NCI-H524 treated with DMSO at 0.1 percent for 48 hours (cell line): ENCODE measurements at places on chromosomes 12 and 14.

GRCh38 chr12:55850401-55850800, 7.7 kb upstream of the MMP19 start:
- DNase-seq, result no peak

DNA sequence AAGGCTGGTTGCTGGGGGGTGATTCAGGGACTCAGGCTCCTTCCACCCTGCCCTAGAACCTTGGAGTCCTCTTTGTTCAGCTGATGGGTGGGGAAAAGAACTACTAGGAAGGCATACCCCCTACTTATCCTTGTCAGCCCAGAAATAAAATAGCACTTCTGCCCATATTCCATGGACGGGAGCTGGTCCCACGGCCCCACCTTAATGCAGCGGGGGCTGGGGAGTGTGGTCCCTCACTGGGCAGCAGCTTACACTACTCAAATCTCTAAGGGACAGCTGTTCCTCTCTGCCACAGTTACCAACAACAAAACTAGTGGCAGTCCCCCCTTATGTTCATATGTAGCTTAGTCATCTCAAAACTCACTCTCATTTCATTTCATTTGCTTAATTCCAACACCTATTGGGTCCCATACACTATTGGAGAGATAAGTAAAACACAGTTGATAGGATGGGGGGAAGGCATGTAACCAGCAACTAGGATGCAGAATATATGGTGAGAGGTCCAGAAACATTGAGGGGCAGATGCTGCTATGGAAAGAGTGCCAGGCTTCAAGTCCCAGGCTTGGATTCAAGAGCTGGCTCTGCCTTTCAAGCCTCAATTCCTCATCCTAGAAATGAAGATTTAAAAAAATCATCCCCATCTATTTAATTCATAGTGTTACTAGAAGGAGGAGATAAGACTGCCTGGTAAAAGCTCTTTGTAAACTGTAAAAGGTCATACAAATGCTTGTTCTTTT, 83.7 kb upstream of the RIC8B start:
- DNase-seq, result no peak

DNA sequence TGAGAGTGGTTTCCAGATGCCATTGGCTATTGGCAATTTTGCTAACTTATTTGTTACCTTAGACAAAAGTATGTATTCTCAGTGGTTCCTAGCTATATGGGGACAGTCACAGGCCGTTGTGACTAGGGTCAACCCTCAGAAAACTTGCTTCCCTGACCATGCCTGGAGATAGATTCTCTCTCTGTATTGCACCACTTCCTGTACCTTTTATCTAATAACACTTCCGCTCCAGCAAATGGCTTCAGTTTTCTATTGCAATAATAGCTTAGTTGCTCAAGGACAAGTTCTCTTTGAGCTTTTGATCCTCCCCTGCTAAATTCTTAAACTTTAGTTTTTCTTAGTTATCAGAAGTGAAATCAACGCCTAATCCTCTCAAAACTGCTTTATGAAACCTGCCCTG, 338.0 kb downstream of the RMST start:
- no peak for DNase-seq

GRCh38 chr12:97404093-97404492, 58.5 kb upstream of the RMST start:
- DNase-seq, result no peak

DNA sequence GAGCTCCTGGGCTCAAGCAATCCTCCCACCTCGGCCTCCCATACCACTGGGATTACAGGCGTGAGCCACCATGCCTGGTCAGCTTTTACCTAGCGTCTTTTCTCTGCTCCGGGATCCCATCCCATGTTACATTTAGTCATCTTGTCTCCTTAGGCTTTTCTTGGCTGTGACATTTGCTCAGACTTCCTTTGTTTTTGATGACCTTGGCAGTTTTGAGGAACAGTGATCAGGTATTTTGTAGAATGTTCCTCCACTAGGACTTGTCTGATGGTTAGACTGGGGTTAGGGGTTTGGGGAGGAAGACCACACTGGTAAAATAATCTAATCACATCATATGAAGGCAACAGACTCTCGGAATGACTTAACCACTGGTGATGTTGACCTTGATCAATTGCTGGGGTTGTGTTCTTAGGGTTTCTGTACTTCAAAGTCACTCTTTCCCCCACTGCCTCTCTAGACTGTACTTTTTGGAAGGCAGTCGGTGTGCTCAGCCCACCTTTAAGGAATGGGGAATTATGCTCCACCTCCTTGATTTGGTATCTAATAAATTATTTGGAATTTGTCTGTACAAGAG, 48.4 kb downstream of the RIN3 start:
- DNase-seq, result no peak

DNA sequence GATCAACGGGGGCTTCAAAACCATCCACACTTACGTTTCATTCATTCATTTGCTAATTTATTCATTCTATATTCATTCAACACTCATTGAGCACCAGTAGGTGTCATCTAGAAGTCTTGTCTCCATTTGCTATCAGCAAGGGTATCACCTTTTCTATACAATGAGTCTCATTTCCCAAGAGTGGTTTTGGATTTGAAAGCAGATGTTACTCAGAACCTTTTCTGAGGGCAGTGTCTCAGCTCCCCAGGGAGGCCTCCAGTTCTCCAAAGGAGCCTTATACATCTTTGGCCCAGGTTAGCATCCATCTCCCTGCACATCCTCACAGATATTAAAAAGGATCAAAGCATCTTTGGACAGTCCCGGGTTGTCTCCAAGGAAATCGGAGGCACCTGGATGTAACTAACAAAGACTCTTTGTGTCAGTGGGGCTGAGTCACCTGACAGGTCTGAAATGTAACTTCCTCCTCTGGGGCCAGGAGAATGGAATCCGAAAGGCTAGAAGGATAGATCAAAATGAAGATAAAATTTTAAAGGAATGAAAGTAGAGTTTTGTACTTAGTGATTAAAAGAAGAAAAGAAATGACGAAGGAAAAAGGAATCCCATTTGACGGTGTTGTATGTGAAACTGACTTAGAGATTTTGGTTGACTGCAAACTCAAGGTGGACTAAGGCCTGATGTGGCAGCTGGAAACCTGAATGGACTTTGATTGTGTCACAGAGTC, 103.0 kb downstream of the VCPKMT start:
- no peak for DNase-seq

GRCh38 chr12:110965574-110965973, 45.2 kb upstream of the MYL2 start:
- no peak for DNase-seq
